Tibial nerve (tissue), 4 donors: ENCODE measurements at places on chromosomes 4 and X. TPM values are rescaled to one million over a fixed set of nuclear protein-coding genes. Genes with fewer than 3 reads are reported as not detected.

The ATP2B3 gene
- total RNA-seq = not detected

The FGFBP1 gene
- not detected for total RNA-seq

The ATOH1 gene
- total RNA-seq = not detected

The CENPVL1 gene
- not detected for total RNA-seq

The GAGE12E gene
- total RNA-seq = not detected

The PFKFB1 gene
- 5.0 TPM for total RNA-seq

The FAAH2 gene
- 0.22 TPM for total RNA-seq

The MECP2 gene
- total RNA-seq = 76.5 TPM

DNA sequence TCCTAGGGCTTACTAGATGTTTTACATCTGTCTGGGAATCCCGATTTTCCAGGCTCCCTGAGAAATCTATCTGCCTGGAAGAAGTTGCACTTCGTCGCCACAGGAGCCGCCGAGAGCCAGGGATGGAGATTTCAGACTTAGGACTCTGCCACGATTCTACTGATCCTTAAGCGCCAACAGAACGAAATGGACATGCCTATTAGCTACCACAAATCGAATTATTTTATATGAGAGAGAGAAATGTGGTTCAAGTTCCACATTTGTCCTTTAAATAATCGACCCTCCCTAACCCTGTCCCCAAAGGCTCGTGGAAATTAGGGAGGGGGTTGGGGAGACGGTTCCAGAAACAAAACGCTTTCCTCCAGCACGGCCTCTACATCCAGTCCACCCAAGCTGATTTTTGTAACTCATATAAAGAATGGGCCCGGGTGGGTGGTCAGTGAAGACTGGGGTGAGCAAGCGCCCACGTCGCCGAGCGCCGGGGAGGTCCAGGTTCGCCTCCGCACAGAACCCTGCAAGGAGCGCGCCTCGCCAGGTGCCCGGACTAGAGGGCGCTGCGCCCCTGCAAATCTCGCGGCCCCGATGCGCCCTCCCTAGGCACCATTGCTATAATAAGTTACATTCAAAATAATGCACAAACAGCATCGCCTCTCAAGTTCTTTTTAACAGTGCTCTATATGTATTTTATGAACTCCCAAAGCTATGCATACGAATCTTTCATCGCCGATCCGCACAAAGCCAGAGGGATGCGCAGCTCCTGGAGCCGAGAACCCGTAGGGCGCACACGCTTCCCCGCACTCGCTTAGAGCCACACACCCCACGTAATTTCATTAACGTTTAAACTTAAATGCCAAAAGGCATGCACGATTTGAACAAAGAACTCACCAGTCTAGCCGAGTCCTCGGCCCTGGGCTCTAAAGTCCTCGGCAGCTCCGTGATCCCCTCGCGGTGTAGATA, 2.1 kb upstream of the FAT1 start:
- peak; percentile 84 for DNase-seq

DNA sequence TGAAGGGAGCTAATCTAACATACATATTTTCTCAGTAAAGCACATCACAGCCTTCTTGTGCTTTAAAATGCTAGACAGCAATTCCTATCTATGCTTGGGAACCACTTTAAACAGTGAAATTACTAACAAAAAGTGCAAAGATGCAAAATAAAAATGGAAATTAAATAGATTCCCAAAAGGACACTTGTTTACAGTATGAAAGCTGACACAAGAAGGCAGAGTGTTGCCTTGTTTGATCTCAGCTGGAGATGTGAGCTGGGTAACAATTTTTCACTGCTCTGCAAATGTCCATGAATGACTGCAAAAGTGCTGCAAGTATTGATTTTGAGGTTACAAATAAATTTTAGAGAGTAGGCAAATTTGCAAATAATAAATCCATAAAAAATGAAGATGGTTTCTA, 22.3 kb downstream of the GRIA2 start:
- no peak for DNase-seq

GRCh38 chr4:138114434-138114833, 127.7 kb downstream of the SLC7A11 start:
- no peak for DNase-seq

GRCh38 chr4:69322055-69322454, 41.8 kb downstream of the UGT2B28 start:
- no peak for DNase-seq

GRCh38 chrX:63755892-63756291, 29.1 kb downstream of the ARHGEF9 start:
- no peak for DNase-seq

GRCh38 chrX:110245011-110245410, 72.9 kb downstream of the AMMECR1 start:
- no peak for DNase-seq

- no peak for DNase-seq
These were observed 32.4 kb downstream of the CYTL1 start for GRCh38 chr4:4986841-4987240.

- no peak for DNase-seq
These were observed 3.1 kb downstream of the KDM6A start for GRCh38 chrX:44876086-44876485.

GRCh38 chr4:123600987-123601904, 204.7 kb downstream of the SPRY1 start:
- DNase-seq = no peak

- DNase-seq = no peak
These were observed 155.1 kb downstream of the TMA16 start for GRCh38 chr4:163649557-163650091.

DNA sequence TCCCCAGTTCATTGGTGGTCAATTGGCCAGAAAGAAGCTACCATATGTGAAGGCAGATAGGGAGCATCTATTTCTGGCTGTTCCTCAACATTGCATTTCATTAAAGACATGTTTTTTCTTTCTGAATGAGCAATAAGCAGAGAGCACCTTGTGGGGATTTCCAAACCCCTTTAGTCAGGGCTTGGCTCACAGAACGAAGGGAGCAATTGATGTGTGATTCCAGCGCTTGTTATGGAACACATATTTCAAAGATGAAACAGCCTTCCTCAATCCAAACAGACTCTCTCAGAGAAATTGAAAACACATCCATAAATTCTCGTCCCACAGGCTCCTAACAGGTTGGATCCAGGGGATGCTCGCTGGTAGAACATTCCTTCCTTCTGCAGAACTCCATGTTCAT, 84.1 kb downstream of the CLCN4 start:
- peak; percentile 14 for DNase-seq

GRCh38 chrX:21738950-21739287, 19.0 kb downstream of the SMPX start:
- no peak for DNase-seq
